ENCODE measurements at places on chromosomes 12 and 14.

DNA sequence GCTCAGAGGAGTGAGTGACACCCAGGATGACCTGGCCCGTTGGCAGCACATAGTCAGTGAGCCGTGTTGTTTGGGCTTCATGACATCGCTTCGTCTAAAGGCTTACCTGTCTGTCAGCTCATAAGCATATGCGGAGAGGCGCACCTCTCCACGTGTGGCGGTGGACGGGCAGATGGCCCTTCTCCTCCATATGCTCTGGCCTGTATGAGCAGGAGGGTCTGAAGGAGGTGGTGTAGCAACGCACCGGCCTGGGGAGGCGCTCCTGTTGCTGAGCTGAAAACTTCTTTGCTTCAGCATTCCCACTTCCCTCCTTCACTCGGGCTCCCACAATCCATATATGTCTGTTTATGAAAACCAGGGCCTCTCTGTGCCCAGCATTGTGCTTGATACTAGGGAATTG is 186.1 kb downstream of the TSPAN9 start:
- no peak for DNase-seq

DNA sequence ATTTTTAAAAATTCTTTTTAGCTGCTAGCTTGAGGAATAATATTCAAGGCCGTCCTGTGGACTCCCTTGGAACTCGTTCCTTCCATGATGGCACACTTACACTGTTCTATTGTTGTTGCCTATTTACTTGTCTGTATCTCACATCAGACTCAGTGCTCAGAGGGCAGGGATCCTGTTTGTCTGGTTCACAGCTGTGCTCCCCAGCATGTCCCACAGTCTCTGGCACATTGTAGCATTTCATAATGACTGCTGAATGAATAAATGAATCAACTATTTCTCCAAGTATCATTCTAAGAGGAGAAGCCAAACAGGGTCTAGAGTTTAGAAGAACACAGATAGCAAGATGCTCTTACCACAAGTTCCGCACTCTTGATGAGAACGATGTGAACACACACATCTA is 48.0 kb downstream of the NTN4 start:
- DNase-seq = no peak

DNA sequence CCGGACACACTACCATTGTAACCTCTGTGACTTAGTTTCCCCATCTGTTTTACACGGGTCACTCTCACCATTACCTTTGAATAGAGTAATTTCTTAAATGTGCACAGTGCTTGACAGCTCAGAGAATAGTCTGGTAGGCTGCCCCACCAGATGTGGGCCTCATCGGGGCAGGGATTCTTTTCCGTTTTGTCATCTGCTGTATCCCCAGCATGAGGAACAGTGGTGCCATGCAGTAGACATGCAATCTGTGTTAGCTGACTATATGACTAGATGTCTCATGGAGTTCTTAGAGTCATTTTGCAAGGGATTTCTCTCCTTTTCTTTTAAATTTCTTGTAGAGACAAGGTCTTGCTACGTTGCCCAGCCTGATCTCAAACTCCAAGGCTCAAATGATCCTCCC is 44.9 kb upstream of the PLEKHG3 start:
- DNase-seq = no peak

DNA sequence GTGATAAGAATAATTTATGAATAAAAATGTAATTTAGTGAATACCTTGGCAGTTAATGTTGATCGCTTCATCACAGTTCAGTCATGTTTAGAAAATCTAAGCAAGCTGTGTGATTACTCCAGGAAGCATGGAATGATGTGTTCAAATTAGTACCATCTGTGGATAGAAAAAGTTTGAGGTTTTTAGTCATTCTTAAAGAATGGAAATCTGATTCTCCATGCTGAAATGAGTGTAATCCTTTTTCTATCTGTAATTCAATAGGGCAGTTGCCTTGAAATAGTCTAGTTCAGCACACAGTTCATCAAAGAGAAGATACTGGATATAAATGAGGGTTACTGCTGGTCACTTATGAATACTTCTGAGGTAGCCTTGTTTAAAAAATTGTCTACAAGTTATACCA is 127.2 kb upstream of the MYF6 start:
- no peak for DNase-seq

DNA sequence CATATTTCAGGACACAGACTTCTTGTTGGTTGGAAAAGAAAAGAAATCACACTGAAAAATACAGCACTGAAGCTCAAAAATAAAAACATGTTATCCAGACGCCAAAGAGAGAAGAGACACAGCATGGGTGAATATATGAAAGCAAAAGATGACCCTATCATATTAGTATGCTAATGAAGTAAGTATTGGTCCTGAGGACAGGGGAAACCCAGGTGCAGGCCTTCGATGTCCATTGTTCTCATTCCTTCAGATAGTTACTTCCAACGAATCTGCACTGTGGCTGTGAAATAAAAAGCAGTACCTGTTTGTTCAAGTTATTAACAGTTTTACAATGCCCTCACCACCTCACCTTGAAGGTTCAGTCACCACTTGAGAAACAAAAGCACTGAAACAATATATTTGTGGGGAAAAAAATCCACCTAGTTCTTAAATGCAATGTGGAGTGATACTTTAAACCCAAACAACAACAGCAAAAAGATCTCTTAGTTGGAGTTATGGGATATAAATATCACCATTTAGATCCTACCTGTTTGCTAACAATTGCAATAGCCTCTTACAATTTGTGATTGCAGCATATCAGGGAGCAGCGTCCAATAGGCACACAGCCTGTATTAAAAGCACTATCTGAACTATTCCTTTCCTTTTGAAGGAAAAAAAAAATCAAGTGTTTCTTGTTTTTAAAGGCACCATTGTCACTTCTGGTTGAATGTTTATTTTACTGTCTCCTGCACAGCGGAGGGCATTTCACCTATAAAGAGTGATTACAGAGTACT is 188.1 kb downstream of the BCAT1 start:
- no peak for DNase-seq

- no peak for DNase-seq
These were observed 110.1 kb upstream of the BTG1 start for GRCh38 chr12:92255741-92256140.

- DNase-seq = peak; percentile 66
These were observed 10.1 kb upstream of the TBPL2 start for GRCh38 chr14:55450539-55450938.
